ENCODE measurements at places on chromosomes 5 and 9.
A peak's percentile ranks its signal among the peaks of the same experiment; 100 is the strongest.

GRCh38 chr5:157731272-157732129 lies at the start of gene THG1L:
Gene THG1L (plus strand): TSS chr5:157731420. CDS start chr5:157731441, 21 bp downstream.
- peak; percentile 94 for DNase-seq

DNA sequence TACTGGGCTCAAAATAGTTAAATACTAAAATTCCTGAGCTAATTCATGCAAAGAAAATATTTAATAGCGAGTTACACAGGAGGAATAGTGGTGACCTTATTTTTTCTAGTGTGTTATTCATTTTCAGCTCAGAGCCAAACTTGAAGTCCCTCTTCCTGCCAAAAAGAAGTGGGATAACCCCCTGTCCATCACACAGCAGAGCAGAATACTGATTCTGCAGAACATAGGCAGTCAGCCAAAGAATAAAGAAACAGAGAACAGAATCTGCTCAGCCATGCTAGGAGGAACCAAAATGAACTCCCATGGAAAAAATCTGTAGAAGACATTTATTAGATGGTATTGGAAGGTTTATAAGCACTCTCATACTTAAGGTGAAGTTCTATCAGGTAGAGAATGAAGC lies 49.4 kb upstream of the GRIN3A start:
- DNase-seq, result no peak

GRCh38 chr5:122896598-122897282 lies 51.3 kb downstream of the SNX24 start:
- no peak for DNase-seq

GRCh38 chr5:15938961-15939360 lies 240.6 kb downstream of the MARCHF11 start:
- DNase-seq, result no peak

- no peak for DNase-seq
These were observed 522 bp downstream of the BHMT start for GRCh38 chr5:79111960-79112702.

DNA sequence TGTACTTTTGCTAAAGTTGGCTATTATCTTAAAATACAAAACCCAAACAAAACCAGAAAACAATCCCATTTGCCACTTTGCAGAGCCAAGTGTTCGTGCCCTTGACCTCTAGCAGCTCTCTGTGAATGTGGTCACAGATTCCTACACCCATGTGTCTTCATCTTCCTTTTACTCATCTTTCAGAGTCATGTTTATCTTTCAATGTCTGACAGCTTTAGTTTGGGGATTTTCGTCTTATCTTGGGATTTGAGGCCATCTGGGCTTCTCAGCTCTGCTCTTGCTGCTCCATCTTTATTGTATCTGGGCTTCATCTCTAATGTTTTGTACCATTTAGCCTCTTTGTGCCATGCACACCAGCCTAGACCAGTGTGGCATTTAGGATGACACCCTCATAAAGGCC lies 81.0 kb downstream of the DAPK1 start:
- DNase-seq, result no peak

- no peak for DNase-seq
These were observed 357.8 kb downstream of the CETN3 start for GRCh38 chr5:90051756-90052155.

DNA sequence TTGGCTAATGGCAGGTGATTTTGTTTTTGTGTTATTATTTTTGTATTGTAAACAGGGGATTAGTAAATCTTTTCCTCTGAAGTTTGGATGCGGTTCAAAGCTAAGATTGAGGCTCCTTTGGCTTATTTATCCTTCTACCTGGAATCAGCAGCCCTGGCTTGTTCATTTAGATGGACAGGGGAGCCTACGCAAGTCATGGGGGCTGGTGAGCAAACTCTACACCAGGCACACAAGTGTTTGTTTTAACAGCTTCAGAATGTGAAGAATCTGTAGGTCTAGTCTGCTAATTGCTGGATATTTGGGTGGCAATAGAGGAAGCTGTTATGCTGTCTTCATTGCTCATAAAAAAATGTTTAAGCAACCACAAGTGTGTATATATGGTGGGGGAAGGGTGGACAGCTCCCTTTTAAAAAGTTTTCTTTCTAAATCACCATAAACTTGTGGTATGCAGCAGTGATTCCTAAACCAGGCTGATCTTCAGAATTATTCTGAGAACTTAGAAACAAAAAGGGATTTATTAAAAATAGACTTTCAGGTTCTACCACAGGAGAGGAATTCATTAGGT lies 20.7 kb downstream of the ZNF462 start:
- DNase-seq, result no peak

- peak; percentile 91 for DNase-seq
These were observed at the start of gene SPOCK1 for GRCh38 chr5:137498736-137499505. Gene SPOCK1 (minus strand): TSS chr5:137499326.

DNA sequence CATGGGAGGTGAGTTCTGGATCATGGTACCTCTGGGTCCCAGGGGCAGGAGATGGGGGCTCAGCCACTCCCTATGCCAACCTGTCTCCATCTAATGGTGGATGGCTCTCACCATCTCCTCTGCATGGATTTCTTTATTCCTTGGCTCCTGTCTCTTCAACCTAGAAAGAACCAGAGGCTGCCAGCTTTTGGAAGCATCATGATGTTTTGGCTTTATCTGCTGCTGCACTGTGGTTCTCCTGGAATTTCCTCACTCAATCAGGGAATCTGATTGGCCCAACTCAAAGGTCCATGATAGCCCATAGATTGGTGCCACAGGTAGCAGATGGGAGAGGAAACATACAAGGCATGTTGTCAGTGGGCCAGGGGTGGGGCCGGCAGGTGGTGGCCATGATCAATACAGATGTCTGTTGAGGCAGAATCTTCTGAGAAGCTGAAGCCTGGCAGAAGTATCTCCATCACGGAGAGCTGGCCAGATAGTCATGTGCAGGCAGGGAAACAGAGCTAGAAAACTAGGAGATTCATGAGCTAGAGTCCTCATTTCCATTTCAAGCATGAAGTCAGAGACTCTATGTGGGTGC lies 158.2 kb downstream of the MACROH2A1 start:
- no peak for DNase-seq

DNA sequence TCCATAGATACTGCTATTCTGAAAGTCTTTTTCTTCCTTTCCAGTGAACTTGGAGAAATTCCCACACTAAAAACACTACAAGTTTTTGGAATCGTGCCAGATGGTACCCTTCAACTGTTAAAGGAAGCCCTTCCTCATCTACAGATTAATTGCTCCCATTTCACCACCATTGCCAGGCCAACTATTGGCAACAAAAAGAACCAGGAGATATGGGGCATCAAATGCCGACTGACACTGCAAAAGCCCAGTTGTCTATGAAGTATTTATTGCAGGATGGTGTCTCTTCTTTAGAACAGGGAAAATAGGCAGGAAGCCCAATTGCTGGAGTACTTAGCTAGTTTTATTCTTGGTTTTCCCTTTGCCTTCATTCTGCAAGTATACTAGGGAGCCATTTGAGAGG lies 29.9 kb downstream of the SKP2 start:
- DNase-seq, result no peak

GRCh38 chr5:137141779-137142178 lies 357.3 kb downstream of the SPOCK1 start:
- no peak for DNase-seq

DNA sequence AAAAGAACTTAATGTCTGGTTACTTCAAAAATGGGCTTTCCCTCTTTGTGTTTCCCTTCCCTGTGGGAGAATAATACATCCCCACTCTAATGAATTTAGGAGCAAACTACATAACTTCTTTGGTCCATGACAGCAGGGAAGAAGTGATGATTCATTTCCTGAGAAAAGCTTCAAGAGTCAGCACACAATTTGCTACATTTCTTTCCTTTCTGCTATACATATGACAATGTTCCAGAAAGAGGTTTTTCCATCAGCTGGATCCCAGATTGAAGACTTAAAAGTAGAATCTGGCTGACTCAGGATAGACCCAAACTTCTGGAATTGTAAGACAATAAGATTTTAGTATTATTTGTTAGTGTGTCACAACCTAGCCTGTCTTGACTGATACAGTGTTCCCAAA lies 126.1 kb downstream of the DRD1 start:
- no peak for DNase-seq

DNA sequence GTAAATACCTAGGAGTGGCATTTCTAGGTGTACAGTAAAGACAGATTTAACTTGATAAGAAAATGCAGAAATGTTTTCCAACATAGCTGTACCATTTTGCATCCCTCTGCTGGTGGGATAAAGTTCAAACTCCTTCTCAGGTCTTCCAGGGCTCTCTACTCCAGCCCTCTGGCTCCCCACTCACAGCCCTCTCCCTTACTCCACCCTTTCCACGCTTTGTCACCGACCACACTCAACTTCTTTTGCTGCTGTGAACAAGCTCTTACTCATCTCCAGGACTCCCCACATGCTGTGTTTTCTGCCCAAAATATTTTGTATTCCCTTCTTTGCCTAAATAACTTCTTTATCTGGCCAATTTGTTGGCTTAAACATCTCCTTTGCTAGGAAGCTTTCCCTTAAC lies 90.6 kb upstream of the OSMR start:
- no peak for DNase-seq

GRCh38 chr5:127187706-127188105 lies 102.9 kb upstream of the MEGF10 start:
- no peak for DNase-seq

- no peak for DNase-seq
These were observed 217.5 kb upstream of the OTULINL start for GRCh38 chr5:14364096-14364495.

- DNase-seq, result no peak
These were observed 6.4 kb upstream of the MSX2 start for GRCh38 chr5:174717826-174718455.

GRCh38 chr5:149433524-149434131 lies 54.5 kb upstream of the IL17B start:
- no peak for DNase-seq

DNA sequence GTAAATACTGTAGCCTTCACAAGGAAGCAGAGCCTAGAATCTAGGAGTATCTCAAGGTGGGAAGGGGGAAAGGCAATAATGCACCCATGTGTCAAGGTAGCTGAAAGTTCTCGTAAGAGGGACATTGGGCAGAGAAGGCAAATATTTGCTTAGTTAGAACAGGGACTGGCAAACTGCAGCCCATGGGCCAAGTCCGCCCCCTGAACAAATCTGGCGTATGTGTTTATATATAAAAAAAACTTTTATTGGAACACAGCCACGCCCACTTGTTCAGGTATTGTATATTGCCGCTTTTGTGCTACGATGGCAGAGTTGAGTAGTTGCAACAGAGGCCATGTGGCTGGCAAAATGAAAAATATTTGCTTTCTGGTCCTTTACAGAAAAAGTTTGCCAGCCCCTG lies 16.1 kb downstream of the KCNN2 start:
- no peak for DNase-seq

- no peak for DNase-seq
These were observed 398.0 kb downstream of the ADGRV1 start for GRCh38 chr5:90956511-90957097.

- DNase-seq, result peak; percentile 68
These were observed 15.0 kb upstream of the TEX48 start for GRCh38 chr9:114696814-114697544.

GRCh38 chr5:142303565-142303964 lies 21.3 kb downstream of the SPRY4 start:
- no peak for DNase-seq

DNA sequence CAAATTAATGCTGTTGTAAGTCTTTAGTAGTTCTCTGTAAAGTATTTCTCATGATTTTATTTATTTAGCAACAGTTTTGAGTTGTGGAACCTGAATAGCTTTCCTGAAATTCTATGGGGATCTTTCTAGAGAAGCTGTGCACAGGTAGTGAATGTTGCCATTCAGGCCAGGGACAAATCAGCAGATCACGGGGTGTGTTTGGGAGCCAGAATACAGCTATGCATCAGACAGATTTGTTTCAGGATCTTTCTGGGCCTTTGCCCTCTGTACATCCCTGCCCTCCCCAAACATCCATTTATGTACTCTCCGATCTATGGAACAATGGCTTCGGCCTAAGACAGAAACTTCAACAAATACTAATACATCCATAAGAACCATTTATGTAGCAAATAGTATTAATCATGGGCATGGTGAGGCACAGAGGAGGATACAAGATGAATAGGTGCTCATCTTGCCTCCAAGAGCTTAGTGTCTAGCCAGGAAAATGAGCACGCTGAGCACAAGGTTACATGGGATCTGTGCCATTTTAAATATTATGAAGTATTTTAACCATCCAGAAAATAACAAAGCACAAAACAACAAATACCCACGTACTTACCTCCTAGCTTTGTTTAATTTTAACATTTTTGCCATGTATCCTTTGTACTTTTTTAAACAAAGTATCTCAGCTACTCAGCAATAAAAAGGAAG lies 13.1 kb downstream of the ARHGEF37 start:
- no peak for DNase-seq

- no peak for DNase-seq
These were observed 12.6 kb upstream of the SETD9 start for GRCh38 chr5:56896763-56897162.

DNA sequence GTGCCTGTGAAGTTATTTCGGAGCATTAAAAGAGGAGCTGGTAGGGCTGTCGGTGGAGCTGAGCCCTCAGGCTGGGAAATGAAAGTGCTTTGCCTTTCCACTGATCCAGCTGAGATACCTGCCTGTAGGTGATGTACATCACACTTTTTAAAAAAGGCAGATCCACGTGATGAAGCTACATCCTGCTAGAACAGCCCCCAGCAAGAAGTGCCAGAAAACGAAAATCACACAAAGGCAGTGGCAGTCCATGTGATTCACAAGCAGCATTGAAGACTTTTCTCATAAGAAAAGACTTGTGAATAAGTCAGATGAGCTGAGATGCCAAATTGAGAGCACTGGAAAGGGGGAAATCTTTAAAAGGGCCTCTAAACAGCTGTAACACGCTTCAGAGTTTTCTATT lies 765.1 kb downstream of the PTPRD start:
- no peak for DNase-seq

DNA sequence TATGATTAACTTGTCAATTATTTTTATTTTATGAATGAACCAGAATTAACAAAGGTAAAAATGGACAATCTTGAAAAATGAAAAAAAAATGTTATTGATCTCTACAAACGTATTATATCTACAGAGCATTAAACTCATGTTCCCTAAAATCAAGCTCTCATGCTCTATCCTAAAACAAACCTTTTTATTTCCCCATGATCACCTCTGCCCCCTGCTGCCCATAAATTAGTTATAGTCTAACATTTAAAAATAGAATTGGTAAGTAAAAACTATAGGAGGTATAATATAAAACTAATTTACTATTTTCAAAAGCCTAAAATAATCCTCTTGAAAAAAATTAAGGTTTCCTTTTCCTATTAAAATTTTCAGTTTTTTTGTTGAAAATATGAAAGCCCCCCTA lies 168.0 kb upstream of the POU5F2 start:
- no peak for DNase-seq

DNA sequence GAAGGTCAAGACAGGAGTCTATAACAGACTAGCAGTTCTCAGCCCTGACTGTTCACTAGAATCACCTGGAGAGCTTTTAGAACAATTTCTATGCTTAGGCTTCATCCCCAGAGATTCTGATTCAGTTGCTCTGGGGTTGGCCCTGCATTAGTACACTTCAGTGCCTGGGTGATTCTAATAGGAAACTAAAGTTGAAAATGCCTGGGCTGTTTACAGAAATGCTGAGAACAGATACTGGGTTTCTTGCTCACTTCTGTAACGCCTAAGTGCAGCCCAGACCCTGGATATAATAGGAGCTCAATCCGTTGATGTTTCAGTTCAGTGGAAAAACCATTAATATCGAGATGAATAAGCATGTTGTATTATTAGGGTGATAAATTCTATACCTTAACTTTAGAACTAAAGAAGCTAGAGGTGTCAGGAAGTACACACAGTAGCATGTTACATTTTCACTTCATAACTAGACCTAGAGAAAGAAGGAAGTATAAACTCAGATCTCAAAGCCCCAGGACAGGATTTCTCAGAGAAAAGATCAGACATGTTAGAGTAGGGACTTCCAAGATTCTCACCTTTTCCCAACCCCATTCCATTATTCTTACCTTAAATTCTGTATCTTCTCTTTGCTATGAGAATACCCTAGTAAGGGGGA lies 20.4 kb downstream of the HAVCR2 start:
- no peak for DNase-seq
